ENCODE measurements at places on chromosomes 12 and 14.
A peak's percentile ranks its signal among the peaks of the same experiment; 100 is the strongest.

DNA sequence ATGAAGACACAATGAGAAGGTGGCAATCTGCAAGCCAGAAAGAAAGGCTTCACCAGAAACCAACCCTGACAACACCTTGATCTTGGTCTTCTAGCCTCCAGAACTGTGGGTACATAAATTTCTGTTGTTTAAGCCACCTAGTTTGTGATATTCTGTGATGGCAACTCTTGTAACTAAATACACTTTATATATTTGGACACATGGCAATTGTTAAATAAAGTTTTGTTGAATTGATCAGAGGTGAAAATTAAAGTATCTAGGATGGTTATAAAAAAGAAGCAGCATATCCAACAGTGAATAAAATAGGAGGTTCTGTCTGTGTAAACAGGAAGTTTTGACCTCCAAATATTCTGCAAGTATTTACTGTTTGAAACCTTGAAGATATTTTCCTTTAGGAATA lies 516.3 kb downstream of the SOX5 start:
- DNase-seq: no peak

- DNase-seq: peak; percentile 11
Measured at GRCh38 chr14:94473666-94474410, 2.2 kb downstream of the SERPINA9 start.

DNA sequence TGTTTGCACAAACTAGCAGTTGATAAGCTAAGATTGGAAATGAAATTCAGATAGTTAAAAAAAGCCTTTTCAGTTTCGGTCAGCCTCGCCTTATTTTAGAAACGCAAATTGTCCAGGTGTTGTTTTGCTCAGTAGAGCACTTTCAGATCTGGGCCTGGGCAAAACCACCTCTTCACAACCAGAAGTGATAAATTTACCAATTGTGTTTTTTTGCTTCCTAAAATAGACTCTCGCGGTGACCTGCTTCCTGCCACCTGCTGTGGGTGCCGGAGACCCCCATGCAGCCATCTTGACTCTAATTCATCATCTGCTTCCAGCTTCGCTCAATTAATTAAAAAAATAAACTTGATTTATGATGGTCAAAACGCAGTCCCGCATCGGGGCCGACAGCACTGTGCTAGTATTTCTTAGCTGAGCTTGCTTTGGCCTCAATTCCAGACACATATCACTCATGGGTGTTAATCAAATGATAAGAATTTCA lies 335.6 kb downstream of the TMEM121 start:
- DNase-seq: peak; percentile 73

GRCh38 chr12:71426300-71427047 lies 13.1 kb upstream of the LGR5 start:
- no peak for DNase-seq

DNA sequence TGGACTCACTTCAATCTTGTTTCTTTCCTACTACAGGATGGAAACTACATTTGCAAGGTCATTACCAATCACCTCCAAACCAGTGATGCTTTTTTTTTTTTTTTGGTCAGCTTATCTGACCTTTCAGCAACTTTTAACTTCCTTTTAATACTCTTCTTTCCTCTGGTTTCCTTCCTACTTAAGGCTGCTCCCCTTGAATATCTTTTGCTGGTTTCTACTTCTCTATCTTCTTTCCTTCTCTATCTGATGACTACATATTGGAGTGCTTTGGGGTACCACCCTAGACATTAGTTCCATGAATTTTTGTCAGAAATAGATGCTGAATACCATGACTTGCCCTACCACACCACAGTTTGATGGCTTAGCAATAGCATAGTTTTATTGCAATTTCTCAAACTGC lies 197.7 kb upstream of the DDHD1 start:
- peak; percentile 76 for DNase-seq

Measured in hematopoietic multipotent progenitor cell treated with erythropoietin and hydrocortisone succinate and interleukin-3 and kit ligand, for 4 days (in vitro differentiated cells).